ENCODE measurements at places on chromosomes 3 and 15.

- DNase-seq = no peak
Measured at GRCh38 chr3:69890084-69890483, 109.4 kb upstream of the SAMMSON start.

DNA sequence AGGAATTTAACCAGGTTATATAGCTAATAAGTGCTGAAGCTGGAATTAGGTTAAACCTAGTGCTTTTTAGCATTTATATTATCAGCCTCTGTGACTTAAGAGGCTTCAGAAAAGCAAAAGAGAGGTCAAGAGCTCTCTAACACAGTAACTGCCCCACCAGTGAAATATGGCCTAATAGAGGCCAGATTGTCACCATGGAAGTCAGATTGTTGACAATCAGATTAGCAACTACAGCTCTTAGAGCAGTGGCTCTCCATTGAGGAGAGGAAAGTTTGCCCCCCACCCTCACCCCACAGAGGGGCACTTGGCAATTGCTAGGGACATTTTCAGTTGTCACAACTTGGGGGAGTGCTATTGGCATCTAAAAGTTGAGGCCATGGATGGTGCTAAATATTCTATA, 23.3 kb upstream of the LMOD3 start:
- DNase-seq = no peak

- DNase-seq = no peak
Measured at GRCh38 chr3:184158404-184158803, 3.2 kb downstream of the DVL3 start.

DNA sequence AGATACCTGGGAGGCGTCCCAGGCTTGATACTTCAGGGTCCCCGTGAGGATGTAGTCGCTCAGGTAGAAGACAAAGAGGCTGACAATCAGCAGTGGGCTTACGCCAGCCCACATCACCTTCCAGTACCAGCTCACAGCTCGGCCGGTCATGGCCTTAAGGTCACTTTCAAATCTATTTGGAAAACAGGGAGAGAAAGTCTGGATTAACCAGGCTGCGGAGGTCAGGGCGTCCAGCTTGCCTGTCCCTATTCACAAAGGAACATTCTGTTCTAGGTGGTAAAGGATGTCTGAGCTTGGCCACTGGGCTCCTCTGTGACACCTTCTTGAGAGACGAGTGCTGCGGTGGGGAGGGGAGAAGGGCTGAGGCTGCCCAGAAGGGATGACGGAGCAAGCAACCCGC, 36.5 kb downstream of the SLC6A20 start:
- DNase-seq = no peak
